ENCODE measurements at places on chromosomes 2 and 18. TPM values are rescaled to one million over a fixed set of nuclear protein-coding genes. Genes with fewer than 3 reads are reported as not detected.
A peak's percentile ranks its signal among the peaks of the same experiment; 100 is the strongest.

- DNase-seq = no peak
These were observed 1090.2 kb downstream of the SUCLG1 start for GRCh38 chr2:83368916-83369315.

- DNase-seq = no peak
These were observed 114.0 kb downstream of the PIK3C3 start for GRCh38 chr18:42069036-42069435.

GRCh38 chr2:50004667-50005066, 850.4 kb upstream of the FSHR start:
- no peak for DNase-seq

GRCh38 chr18:79732721-79733025, 53.1 kb downstream of the CTDP1 start:
- DNase-seq = no peak

DNA sequence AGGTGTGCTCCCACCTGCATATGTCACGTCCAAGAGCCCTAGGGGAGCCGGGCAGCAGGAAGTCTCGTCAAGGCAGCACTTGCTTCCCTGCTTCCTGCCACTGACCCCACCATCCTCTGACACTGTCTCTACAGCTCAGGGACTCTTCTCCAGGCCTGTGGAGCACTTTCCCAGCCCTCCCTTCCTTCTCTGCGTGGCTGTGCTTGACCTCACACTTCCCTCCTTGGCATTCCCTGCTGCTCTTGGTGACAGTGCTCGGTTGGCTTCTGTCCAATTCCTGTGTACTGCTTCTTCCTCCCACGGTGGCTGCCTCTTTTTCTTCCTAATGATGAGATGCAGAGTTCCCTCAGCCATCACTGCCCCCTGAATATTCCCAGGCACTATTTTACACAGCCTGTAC, 2.8 kb downstream of the CIDEA start:
- DNase-seq = no peak

- no peak for DNase-seq
These were observed 35.1 kb downstream of the NLRC4 start for GRCh38 chr2:32229635-32230034.

DNA sequence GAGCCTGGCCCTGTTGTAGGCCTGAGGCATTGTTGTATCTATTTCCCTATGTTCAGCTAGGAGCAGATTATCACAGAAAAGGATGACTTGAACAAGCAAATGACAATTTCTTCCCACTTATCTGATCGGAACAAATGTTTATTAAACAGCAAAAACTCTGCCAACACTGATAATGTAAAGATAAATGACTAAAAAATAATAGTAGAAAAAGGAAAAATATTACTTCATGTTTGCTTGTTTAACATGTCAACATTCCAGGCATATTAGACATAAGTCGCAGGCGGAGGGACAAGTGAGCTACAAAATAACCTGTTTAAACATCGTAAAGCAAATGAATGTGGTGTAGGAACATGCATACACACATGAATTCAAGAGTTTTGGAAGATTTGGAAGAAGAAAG, 257.9 kb downstream of the TMX3 start:
- no peak for DNase-seq

DNA sequence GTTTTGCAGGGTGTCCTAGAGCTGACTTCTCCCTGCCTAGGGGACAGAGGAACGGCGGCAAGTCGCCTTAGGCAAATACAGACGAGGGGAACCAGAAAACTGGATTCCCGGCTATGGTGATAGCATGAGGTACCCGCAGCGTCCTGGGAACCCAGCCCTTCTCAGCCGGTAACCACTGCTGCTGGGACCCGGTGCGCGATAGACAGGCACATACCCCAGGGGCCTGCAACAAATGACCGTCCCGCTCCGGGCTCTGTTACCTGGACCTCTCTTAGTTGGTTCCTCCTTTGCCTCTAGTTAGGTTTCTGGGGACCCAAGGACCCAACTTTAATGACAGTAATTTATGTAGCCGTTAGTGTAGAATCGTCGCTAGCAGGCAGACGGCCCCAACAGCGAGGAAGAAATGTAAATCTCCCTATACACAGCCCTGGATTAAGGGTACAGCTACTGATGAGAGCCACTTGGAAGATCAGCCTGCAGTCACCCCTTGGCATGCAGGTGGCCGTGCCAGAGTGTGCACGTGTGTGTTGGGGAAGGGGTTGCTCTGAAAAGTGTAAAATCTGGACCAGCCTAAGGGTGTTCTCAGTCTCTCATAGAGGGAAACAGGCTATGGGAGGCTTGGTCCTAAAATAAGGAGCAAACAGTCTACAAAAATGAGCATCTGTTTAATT, 819 bp upstream of the SERPINE2 start:
- peak; percentile 17 for DNase-seq

- no peak for DNase-seq
These were observed 366.5 kb upstream of the CRIM1 start for GRCh38 chr2:35989040-35989439.

DNA sequence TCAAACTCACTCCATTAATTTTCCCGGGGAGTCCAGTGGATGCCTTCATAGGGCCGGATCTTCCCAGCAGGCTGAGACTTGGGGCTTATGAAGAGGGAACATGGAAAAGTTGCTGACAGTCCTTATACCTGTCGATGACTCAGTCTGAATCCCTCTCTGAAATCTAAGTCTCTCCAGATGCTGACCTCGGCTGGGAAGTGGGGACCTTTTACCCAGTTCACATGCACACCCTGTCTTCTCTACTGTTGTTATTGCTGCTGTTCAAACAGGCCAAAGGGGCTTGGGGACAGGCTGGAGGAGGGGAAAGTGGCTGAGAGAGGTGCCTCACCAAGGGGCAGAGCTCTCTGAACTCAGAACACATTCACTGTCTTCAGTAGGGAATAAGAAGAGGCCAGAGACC, 4.1 kb upstream of the TNP1 start:
- no peak for DNase-seq

DNA sequence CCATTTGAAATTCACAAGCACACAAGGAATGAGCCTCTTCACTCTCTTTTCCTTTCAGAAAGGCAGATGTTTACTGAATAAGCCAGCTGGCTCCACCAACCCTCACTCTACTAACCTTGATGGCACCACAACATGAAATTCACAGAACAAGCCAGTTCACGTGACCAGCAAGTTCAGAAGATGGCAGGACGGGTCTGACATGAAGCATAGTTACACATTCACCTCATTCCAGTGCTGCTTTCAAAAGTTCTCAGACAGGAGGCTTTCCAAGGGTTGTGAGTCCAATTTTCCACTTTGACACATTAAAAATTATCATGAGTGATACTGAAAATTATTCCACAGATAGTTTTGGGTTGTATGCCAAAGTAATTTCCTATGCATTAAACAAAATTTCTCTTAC, 74.2 kb upstream of the MBOAT2 start:
- DNase-seq = peak; percentile 35

- DNase-seq = no peak
These were observed 345.5 kb upstream of the FSIP2 start for GRCh38 chr2:185393091-185393490.

GRCh38 chr2:100983201-100983600, 18.9 kb upstream of the RPL31 start:
- no peak for DNase-seq

DNA sequence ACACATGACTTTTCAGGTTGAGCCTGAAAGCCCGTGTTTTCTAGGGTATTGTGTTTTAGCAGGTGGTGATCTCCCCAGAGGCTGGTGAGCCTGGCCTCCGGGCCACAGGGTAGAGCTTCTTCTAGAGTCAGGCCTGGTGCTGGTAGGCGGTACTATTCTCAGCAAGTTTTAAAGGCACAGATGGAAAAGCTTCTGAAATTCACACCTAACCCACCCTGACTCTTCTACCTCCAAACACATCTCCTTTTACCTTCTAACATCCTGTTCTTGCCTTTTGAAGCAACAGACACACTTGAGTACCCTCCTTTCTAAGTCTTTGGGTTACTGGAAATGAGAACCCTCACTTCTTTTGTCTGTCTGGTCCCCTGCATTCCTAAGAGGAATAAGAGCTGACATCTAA, 191.1 kb downstream of the SETBP1 start:
- DNase-seq = no peak

DNA sequence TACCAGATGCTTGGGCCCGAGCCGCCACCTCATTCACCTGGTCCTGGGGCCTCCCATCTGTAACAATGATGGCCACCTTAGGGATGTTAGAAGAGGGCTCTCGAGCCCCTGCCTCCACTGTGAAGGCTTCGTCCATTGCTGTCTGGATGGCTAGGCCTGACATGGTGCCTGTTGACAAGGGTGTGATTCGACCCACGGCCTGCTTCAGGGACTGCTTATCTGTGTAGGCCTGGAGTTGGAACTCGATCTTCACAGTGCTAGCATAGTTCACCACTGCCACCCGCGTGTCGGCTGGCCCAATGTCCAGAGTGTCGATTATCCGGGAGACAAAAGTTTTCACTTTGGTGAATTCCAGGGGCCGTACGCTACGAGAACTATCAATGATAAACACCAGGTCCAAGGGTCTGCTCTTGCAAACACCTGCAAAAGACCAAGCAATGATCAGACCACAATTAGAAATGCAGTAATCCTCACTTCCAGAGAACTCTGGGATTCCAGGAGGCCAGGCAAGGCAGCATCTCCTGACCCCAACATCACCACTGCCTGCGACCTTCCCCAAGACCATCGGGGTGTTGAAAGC, 6.5 kb downstream of the MATN3 start:
- DNase-seq = no peak

- no peak for DNase-seq
These were observed 56.8 kb downstream of the FN1 start for GRCh38 chr2:215379039-215379438.

GRCh38 chr2:240506406-240507059, 51.3 kb downstream of the ANKMY1 start:
- no peak for DNase-seq

- no peak for DNase-seq
These were observed 572.2 kb upstream of the SALL3 start for GRCh38 chr18:78407466-78407844.

DNA sequence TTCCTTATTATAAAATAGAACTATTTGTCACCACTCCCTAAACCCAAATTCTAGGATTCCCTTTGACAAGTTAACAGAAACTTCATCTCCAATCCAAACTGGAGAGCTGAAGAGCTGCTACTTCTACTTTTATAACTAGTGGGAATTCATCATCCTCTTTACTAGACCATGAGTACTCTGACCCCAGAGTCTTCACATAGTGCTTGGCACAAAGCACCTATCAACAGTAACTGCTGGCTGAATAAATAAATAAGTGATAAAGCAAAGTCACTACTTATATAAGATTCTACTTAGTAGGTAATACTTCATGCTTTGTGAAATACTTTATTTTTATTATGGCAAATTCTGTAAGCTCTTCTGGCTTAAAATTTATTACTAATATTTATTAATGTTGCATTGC, 49.5 kb downstream of the DARS1 start:
- DNase-seq = no peak

GRCh38 chr18:9648431-9649163, 34.2 kb upstream of the PPP4R1 start:
- no peak for DNase-seq

GRCh38 chr2:14051401-14051800, 581.1 kb upstream of the LRATD1 start:
- DNase-seq = no peak

DNA sequence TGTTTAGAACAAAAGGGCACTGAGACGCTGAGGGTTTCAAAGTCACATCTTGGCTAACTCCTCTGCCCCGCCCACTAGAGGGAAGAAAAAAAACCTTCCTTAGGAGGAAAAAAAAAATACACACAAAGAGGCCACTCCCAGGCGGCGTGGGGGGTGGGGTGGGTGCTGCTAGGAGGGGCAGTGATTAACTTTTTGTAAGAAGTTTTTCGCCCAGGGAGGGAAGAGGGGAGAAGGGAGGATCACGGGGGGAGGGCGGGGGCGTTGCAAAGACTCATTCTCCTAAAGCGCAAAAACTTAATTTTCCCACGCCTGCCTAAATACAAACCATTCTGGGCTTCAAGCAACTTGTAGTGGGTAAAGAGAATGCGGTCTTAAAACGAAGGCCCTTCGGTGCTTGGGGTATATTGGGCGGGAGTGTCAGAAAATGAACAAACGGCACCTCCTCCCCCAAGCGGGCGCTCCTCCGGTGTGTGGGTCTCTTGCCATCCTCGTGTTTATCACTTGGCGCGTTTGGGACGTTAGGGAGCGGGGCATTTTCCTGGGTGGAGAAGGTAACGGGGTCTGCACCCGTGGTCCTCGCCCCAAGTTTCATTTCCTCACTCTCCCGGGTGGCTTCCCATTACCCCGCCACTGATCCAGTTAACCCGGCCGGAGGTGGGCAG, 1.7 kb downstream of the CXCR4 start:
- no peak for DNase-seq

- DNase-seq = no peak
These were observed 9.0 kb upstream of the CIB4 start for GRCh38 chr2:26649992-26650712.

GRCh38 chr2:88442061-88442460, 10.4 kb downstream of the FOXI3 start:
- DNase-seq = no peak

DNA sequence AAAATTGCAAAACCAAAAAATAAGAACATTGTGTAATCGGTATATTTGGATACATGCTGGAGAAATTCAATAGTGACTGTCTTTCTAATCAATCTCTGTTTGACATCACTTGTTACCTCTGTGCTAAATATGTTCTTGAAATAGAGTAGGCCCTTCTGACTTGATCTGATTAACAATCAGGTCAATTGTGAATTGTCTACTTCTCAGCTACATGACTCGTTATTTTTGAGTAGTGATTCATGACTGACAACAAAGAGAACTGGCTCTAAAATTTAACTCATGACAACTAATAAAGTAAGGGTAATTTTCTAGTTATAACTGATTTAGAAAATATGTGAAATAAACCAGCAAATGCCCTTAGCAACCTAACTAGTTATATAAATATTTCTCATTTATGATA, 312.1 kb downstream of the TMX3 start:
- DNase-seq = no peak

- DNase-seq = no peak
These were observed 217 bp downstream of the PXDN start for GRCh38 chr2:1744151-1744445.

DNA sequence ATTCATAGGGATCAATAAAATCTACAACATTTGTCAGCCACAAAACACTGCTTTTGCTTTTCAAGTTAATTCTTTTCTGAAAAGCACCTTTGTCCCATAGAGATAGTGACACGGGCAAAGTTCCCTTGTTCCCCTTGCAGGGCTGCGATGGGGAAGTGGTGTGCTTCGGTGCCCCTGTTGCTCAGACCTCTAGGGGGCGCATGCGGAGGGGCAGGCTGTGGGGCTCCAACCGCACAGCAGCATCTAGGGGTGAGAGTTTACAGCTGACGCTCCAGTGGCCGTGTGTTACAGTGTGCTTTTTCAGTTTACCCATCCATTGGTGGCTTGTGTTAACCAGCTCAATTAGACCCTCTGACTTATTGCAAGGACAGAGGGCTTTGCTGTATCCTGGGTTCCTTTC, 1432.2 kb upstream of the ACVR2A start:
- no peak for DNase-seq

- DNase-seq = no peak
These were observed 373.3 kb upstream of the RAB12 start for GRCh38 chr18:8235894-8236293.

GRCh38 chr2:168757223-168757622, 45.2 kb upstream of the NOSTRIN start:
- no peak for DNase-seq

SLC66A2 gene
- polyA plus RNA-seq = 19.1 TPM

ASB18 gene
- polyA plus RNA-seq = 5.2 TPM

CRACDL gene
- not detected for polyA plus RNA-seq

ABCG8 gene
- polyA plus RNA-seq = 0.08 TPM

ANKRD30B gene
- polyA plus RNA-seq = not detected

CLEC4F gene
- 0.54 TPM for polyA plus RNA-seq

AOX1 gene
- polyA plus RNA-seq = 1.4 TPM

CYP20A1 gene
- polyA plus RNA-seq = 12.8 TPM

EMILIN1 gene
- polyA plus RNA-seq = not detected

FBXO41 gene
- 2.0 TPM for polyA plus RNA-seq

RGPD4 gene
- polyA plus RNA-seq = 0.11 TPM

IKZF2 gene
- polyA plus RNA-seq = 4.4 TPM

PLCL1 gene
- 7.8 TPM for polyA plus RNA-seq

COLEC11 gene
- not detected for polyA plus RNA-seq

All from muscle of arm (tissue), 14 donors.